ENCODE measurements at places on chromosomes 16 and 17. TPM values are rescaled to one million over a fixed set of nuclear protein-coding genes. Genes with fewer than 3 reads are reported as not detected.
A peak's percentile ranks its signal among the peaks of the same experiment; 100 is the strongest.

- H3K36me3 ChIP-seq = no peaks in the 10 kb centered on the region
- H3K4me1 ChIP-seq = peaks cover 6% of the 10 kb centered on the region
- DNase-seq = no peak
- H3K27ac ChIP-seq = no peak overlapping the region
- H3K27me3 ChIP-seq = no peaks in the 10 kb centered on the region
Measured at GRCh38 chr16:56298116-56298515, 106.8 kb downstream of the GNAO1 start.

Gene TPSD1
- polyA plus RNA-seq = 0.40 TPM

DNA sequence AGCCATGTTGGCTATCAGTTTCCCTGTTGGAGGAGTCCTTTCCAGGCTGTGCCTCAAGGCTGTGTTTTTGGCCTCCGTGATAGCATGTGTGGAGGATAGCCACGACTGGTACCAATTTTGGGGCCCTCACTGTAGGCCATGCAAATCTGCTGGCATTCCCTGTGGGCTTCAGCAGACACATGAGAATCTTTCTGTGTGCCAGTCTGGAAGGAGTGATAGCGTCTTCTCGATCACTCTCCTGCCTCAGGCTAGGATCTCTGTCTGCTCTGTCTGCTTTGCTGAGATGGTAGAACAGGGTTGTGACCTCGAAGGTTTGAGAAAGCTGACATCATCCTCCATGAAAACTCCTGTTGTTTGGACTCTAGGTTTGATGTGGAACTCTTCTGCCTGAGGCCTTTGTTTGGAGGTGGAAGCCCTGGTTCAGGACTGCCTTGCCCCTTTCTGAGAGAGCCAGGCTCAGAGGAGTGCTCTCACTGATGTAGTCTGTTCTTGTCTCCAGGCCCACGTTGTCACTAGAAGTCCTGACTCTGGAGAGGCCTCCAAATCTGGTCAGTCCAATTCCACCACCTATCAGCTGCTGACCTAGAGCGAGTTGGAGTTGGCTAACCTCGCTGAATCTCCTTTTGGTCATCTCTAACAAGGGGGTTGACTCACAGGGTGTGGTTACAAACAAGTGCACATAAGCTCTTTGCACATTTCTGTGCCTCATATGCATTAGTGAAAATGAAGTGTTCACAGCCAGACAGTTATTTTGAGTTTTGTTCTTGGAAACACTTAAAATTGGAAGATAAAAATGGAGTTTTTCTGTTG, 12.1 kb upstream of the EDC4 start:
- no peaks in the 10 kb centered on the region for H3K36me3 ChIP-seq
- no peak overlapping the region for H3K4me3 ChIP-seq
- H3K4me1 ChIP-seq = peaks cover 14% of the 10 kb centered on the region

DNA sequence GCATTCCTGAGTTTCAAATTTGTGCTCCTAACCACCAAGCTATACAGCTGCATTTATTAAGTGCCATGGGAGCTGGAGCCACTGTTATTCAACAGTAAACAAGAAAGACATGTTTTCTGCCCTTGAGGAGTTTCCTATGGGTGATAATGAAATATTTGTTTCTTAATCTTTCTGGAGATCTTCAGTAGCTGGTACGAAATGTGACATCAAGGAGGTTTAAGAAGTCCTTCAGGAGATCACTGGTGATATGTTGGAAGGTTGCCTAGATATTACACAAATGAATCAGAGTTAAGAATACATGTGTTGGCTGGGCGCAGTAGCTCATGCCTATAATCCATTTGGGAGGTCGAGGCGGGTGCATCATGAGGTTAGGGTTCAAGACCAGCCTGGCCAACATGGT, 14.9 kb downstream of the RHOT1 start:
- DNase-seq = no peak
- H3K4me1 ChIP-seq = peaks cover 9% of the 10 kb centered on the region
- H3K27ac ChIP-seq = no peak overlapping the region
- H3K36me3 ChIP-seq = peaks cover 10% of the 10 kb centered on the region
- H3K4me3 ChIP-seq = no peak overlapping the region

DNA sequence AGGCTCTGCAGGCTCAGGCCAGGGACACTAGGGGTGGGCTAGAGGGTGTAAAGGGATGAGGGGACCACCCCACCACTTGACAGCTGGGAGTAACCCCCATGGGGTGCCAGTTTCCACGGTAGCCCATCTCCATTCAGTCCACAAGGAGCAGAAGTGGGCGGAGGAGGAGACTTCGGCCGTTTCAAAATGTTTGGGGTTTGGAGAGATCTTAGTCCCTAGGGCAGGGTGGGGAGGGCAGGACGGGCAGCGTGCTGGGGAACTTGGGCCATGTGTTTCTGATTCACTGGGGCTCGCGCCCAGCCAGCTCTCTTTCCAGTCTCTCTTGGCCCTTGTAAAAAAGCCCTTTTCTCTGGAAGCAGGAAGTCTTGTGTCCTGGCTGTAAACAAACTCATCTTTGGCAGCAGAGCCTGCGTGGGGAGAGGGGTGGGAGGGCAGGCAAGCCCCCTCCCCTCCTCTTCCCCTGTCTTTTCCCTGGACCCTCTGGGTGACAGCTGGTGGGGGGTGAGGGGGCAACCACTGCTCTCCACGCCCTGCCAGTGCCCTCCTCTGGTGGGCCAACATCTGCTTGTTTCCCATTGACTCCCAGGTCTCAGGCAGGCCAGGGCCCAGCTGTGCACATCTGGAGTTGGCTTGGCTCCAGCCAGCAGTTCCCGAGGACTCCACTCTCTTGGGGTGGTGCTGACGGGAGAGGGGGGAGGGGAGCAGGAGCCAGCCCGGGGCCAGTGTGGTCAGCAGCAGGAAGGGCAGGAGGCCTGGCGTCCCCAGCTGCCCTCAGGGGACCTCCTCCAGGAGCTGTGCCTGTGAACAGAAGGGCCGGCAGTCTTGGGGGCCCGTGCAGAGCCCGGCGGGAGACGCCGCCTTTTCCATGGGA, 8.1 kb downstream of the CYGB start:
- no peaks in the 10 kb centered on the region for H3K27me3 ChIP-seq
- H3K36me3 ChIP-seq = no peaks in the 10 kb centered on the region
- peaks cover 8% of the 10 kb centered on the region for H3K4me1 ChIP-seq
- no peak overlapping the region for H3K4me3 ChIP-seq
- H3K27ac ChIP-seq = peak overlapping the region; percentile 86
- DNase-seq = peak; percentile 54

GRCh38 chr17:32486111-32486700, 587 bp upstream of the CDK5R1 start:
- H3K27me3 ChIP-seq = no peaks in the 10 kb centered on the region
- DNase-seq = peak; percentile 62
- peaks cover 12% of the 10 kb centered on the region for H3K4me1 ChIP-seq

DNA sequence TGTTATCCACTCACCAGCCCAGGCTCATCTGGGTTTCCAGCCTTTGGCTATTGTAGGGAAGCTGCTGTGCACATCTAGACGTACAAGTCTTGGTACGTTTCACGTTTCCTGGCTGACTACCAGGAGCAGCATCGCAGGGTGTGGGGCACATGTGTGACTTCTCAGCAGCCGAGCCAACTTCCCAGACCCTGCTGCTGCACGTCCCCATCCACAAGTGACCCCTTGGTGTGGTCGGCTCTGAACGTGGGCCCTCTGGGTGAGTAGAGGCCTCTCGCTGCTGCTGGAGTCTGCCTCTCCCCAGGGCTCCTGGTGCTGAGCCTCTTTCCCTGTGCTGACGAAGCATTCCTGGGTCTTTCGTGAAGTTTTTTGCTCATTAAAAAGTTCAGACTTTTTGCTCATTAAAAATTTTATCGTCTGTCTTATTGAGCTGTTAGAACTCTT, 70.2 kb upstream of the ZNF750 start:
- no peaks in the 10 kb centered on the region for H3K4me1 ChIP-seq
- H3K27me3 ChIP-seq = no peaks in the 10 kb centered on the region
- no peak overlapping the region for H3K27ac ChIP-seq
- no peak overlapping the region for H3K4me3 ChIP-seq

DNA sequence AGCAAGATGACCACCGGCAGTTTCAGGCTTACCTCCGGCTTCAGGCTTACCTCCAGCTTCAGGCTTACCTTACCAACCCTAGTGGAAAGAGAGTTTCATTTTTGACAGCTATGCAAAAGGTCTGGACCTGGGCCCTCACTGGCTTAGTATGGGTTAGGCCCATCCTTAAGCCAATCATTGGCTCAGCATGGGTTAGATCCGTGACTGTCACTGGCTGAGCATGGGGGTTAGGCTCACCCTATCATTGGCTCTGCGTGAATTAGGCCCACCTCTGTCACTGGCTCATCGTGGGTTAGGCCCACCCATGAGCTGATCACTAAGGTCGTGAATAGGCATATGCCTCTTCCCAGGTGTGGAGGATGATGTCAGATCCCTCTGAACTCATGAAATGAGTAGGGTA, 8.1 kb downstream of the NDE1 start:
- H3K27me3 ChIP-seq = no peaks in the 10 kb centered on the region
- no peak overlapping the region for H3K27ac ChIP-seq
- DNase-seq = no peak
- no peaks in the 10 kb centered on the region for H3K4me1 ChIP-seq
- no peak overlapping the region for H3K4me3 ChIP-seq

DNA sequence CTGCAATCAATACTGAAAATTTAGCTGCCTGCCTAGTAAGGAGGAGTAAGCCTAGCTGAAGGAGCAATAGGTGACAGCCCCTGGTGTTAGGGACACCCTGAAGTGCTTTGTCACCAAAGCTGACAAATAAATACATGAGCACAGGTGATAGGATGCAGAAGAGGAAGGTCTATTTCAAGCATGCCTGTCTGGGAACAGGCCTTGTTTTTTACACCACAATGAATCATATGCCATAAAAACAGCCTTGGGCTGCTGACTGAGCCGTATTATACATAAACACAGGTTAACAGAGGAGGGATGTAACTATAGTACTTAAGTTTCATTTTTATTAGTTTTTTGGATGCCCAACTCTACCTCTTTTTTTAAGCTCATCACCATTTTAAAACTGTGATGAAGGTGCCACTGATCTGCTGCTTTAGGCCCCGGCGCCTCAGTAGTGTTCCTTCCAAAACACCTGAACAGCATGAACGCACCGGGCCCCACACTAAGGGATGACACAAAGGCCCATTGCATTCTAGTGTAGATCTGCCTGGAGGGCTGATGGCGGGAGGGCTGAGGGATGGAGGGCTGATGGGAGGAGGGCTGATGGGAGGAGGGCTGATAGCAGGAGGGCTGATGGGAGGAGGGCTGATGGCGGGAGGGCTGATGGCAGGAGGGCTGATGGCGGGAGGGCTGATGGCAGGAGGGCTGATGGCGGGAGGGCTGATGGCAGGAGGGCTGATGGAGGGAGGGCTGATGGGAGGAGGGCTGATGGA, 150.3 kb downstream of the AATF start:
- DNase-seq = no peak
- no peak overlapping the region for H3K27ac ChIP-seq
- H3K36me3 ChIP-seq = peaks cover 18% of the 10 kb centered on the region
- no peak overlapping the region for H3K4me3 ChIP-seq
- H3K4me1 ChIP-seq = no peaks in the 10 kb centered on the region
- H3K27me3 ChIP-seq = no peaks in the 10 kb centered on the region

DNA sequence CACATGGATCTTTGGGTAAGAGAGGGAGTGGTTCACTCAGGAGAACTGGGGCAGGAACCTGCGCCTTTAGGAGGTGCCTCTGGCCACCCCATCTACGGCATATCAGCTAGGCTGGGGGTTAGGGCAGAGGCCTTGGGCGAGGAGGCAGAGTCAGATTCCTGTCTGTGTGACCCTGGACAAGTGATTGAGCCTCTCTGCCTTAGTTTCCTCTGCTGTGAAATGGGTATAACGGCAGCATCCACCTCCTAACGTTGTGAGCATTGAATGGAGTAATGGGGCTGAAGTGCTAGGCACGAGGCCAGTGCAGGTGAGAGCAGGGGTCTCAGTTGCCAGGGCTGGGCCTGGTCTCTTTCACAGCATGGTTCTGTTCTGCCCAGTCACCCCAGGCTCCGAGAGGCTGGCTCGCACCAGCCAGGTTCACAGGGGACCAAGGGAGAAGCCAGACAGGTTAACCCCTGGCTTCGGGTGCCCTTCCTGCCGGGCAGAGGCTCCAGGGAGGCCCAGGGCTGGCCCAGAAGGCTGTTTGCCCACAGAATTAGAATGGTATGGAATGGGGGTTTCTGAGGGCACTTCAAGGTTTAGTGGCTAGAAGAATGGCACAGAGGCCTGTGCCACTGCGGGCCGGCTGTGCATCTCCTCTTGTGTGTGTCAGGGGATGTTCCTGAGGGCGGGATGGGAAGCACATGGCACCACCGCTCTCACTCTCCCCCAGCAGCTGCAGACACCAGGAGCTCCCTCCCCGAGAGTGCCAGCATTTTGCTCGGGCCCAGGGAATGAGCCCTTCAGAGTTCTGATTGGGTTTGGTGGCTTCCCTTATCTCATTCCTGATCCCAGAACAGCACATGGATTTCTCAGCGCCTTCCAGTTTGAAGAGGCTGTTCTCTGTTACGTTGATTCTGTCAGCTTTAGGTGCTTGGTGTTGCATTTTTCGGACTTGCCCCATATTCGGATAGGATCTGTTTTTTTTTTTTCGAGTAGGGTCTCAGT, 23.8 kb downstream of the UNC13D start:
- H3K4me1 ChIP-seq = no peaks in the 10 kb centered on the region
- no peak overlapping the region for H3K27ac ChIP-seq
- no peak for DNase-seq
- no peak overlapping the region for H3K4me3 ChIP-seq

Gene SLC12A3
- not detected for polyA plus RNA-seq

GRCh38 chr16:17939122-17939536, 397.4 kb downstream of the NPIPA8 start:
- H3K4me3 ChIP-seq = no peak overlapping the region
- H3K36me3 ChIP-seq = no peaks in the 10 kb centered on the region
- H3K27ac ChIP-seq = no peak overlapping the region
- H3K27me3 ChIP-seq = no peaks in the 10 kb centered on the region
- DNase-seq = no peak

Gene CLEC19A
- not detected for polyA plus RNA-seq

DNA sequence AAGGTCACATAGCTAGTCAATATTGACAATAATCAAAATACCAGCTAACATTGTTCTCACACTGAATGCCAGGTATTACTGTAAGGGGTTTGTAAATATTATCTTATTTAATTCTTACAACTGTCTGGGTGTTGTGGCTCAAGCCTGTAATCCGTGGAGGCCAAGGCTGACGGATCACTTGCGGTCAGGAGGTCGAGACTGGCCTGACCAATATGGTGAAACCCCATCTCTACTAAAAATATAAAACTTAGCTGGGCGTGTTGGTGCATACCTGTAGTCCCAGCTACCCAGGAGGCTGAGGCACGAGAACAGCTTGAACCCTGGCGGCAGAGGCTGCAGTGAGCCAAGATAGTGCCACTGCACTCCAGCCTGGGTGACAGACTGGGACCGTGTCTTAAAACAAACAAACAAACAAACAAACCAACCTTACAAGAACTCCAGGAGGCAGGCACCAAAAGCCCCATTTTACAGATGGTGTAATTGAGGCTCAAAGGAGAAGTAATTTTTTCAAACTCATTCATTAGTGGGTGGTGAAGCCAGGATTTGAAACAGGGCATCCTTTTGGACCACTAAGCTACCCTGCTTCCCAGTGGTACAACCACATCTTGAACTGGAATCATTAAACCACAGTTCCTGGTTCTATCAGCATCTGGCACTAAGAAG, 104.3 kb downstream of the XYLT1 start:
- no peak overlapping the region for H3K4me3 ChIP-seq
- no peaks in the 10 kb centered on the region for H3K4me1 ChIP-seq
- H3K27ac ChIP-seq = no peak overlapping the region
- no peaks in the 10 kb centered on the region for H3K27me3 ChIP-seq
- no peaks in the 10 kb centered on the region for H3K36me3 ChIP-seq

GRCh38 chr16:58264961-58265479, 29.8 kb downstream of the PRSS54 start:
- H3K36me3 ChIP-seq = peaks cover 1% of the 10 kb centered on the region
- no peaks in the 10 kb centered on the region for H3K4me1 ChIP-seq
- H3K27me3 ChIP-seq = no peaks in the 10 kb centered on the region
- no peak overlapping the region for H3K27ac ChIP-seq

Gene FOXJ1
- polyA plus RNA-seq = not detected

All from liver (tissue), 10 donors.